ENCODE measurements at places on chromosomes 13 and 19.

- peak; percentile 1 for DNase-seq
Measured at GRCh38 chr19:17052439-17052838, 22.8 kb downstream of the HAUS8 start.

GRCh38 chr13:76129305-76130000 is 493.3 kb downstream of the LMO7 start:
- no peak for DNase-seq

DNA sequence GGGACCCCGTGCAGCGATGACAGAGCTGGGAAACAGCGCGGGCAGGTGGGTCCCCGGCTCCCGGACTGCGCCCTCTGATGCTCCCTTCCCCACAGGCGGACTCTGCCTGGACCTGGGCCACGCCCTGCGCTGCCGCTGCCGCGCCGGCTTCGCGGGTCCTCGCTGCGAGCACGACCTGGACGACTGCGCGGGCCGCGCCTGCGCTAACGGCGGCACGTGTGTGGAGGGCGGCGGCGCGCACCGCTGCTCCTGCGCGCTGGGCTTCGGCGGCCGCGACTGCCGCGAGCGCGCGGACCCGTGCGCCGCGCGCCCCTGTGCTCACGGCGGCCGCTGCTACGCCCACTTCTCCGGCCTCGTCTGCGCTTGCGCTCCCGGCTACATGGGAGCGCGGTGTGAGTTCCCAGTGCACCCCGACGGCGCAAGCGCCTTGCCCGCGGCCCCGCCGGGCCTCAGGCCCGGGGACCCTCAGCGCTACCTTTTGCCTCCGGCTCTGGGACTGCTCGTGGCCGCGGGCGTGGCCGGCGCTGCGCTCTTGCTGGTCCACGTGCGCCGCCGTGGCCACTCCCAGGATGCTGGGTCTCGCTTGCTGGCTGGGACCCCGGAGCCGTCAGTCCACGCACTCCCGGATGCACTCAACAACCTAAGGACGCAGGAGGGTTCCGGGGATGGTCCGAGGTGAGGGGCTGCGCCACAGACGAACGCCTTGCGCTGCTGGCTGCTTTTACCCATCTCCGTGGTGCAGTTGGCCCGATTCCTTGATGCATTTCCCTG is 7.8 kb upstream of the SELENOV start:
- DNase-seq: no peak

DNA sequence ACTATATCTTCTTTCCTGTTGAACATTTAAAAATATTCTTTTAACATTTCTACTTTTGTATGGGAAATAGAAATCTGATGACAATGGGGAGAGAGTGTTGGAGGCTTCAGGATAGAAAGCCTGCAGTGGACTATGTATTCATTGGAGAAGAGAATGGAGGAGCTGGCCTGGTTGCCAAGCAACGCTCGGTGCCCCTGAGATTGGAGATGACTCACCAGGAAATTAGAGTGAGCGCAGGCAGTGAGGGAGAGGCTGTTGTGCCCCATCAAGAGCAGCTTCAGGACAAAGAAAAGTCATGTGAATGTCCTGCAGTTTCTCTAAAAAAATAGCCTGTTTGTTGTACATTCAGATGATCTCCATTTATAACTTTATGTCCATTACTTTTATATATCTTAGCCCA is 48.7 kb upstream of the ZNF835 start:
- peak; percentile 4 for DNase-seq

DNA sequence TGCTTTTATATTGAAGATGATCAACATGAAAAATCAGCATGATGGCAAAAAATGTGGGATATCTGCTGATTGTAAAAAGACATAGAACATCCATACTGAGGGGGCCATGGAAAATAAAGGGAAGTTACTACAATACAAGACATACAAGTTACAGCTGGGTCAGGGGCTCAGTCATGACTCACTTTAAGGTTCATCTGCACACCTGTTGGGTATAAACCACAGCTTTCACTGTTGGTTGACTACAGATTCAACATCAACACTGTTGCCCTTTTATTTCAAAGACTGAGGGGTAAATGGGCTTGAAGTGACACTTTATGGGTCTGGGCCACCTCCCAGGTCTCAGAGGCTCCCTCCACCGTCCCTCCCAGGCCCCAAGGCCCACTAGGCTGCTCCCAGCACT is 98.1 kb upstream of the IRS2 start:
- no peak for DNase-seq

GRCh38 chr19:24055548-24055947 is 31.4 kb upstream of the ZNF254 start:
- no peak for DNase-seq

DNA sequence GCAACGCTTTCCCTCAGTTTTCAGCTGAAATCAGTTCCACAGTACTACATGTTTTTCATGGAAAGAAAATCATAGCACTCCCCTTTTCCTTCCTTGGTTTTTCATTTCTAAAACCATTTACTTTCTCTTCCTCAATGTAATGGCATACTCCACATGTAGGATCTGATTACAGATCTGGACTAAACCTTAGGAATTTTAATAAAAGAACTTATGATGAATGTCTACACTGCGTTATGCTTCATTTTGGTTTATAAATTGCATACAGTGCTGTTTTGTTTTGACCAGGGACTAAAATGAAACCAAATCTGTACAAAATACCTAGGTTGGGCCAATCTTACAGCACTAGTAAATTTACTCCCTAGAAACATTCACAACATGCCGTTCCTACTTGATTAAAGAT is 589.9 kb downstream of the TBC1D4 start:
- DNase-seq: no peak

DNA sequence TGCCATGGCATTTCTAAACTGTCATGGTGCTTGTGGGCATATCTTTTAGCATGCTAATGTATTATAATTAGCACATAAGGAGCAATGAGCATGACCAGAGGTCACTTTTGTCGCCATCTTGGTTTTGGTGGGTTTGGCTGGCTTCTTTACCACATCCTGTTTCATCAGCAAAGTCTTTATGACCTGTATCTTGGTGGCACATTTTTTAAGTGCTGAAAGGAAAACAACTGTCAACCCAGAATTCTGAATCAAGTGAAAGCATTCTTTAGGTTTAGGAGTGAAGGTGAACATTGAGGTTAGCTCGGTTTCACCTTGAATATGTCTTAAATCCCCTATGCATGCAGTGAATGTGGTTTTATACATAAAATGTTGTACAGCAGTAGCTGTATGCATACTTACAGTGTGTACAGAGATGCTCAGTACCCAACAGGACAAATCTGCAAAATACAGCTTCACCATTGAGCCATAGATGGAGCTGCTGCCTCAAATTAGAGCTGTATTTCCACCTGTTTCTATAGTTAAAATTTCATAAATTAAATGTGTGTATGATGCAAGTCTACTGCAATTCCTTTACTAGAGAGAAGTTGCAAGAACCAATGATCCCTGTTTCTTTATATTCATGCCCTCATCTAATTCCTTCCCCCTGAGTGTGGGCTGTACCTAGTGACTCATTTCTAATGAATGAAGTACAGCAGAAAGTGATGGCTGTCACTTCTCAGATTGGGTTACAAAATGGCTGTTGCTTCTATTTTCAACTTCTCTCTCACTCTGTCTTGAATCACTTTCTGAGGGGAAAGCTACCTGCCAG is 25.2 kb upstream of the IGSF23 start:
- no peak for DNase-seq

DNA sequence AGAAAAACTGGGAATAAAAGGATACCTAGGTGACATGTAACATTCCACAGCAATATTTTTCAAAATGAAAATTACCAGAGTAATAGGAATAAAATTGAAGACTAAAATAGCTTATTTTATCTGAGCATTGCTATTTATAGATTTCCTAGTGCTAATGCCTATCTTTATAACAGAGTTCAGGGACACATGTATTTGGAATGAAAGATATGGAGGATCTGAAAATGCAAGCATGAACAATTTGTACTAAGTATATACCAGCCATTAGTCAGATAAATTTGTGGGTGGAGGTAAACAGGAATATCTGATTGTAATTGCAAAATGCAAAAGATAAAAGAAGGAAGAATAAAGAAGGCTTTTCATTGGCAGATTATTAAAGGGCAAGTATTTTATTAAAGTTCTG is 345.9 kb downstream of the GPC5 start:
- no peak for DNase-seq

GRCh38 chr19:510606-511100 is 3.4 kb downstream of the TPGS1 start:
- DNase-seq: peak; percentile 88

DNA sequence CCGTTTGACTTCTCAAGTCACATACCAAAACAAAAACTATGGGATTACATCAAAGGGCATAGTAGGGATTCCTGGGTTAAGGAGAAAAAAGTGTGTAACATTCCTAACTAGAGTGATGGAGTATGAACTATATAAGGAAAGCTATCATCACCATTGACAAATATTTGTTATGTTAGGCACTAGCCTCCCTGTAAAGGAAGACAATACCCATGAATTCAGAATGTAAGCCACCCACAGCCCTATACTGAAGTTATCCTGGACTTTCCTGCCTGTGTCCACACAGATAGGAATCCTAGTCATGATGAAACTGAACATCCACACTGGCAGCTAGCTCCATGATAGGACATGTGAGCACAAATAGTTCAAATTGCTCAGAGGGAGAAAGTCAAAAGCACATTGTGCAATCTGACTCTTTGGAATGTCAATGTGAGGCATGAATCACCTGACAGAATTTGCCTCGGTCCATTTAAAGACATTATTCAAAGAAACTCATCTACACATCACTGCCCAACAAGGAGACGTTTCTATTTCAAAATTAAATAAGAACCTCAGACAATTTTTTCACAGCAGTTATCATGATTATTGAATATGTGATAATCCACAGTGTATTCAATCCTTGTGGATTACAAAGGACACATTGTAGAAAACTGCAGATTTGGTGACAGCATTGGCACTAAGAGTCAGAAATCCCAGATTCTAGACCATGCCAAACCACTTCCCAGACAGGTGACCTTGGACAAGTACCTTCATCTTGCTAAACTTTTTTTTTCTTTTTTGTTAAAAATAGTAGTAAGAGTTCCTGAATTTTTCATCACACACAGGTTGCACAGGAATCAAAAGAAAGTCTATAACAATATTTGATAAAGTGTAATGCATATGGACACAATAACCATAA is 529.3 kb downstream of the IRS2 start:
- no peak for DNase-seq

- DNase-seq: no peak
Measured at GRCh38 chr19:13013649-13014048, 18.4 kb downstream of the NFIX start.

DNA sequence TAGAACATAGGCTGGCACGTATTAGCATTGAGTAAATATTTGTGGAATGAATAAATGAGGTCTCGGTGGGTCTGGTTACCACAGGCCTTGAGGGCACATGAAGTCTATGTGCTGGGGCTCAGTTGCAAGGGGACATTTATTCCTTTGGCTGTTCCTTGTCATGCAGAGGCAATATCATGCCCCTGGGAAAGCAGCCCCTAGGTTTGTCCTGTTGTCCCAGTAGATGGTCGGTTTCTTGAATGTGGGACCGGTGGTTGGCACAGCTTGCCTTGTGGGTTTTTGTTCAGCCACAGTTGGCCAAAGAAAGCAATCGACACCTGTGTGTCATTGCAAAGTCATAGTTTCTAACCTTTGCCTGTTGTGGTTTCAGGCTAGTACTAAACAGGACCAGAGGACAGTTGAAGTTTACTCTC is 24.7 kb upstream of the GPR183 start:
- DNase-seq: no peak

DNA sequence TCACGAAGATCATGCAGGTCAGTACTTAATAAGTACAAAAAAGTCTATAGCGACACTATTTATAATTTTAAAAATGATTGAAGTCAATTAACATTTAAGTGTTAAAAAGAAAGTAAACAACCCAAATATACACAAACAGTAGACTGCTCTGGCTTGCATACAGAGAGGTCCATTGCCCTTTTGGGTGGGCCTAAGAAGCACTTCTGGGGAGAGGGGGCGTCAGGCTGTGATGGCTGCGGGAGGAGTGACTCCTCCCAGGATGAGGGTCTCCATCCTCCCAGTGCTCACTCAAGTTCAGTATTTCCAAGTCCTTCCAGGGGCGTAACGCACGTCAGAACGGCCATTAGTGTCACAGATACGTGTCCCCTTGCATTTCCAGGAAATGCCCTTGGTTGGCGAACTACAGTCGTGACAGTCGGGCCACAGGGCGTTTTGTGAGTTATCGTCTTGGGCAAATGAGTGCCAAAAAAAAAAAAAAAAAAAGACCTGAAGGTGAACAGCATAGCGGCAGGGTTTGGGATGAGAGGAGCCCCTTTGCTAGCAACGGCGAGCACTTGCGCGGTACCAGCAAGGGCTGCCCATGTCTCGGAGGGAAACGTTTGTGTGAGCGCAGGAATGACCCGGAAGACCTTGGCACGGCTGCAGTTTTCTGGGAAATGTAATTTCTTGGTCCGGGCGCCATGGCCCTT is at the start of gene SCGB2B2:
Gene SCGB2B2 (minus strand): TSS at position 463 of the 689 bp plus-strand sequence. CDS start 82,596 bp downstream, outside the sequence.
- DNase-seq: peak; percentile 93

- no peak for DNase-seq
Measured at GRCh38 chr13:77571956-77572355, 36.5 kb downstream of the SCEL start.

Measured in NCI-H1092 treated with DMSO at 0.1 percent for 48 hours (cell line).